ENCODE measurements at places on chromosomes 7 and 10.

DNA sequence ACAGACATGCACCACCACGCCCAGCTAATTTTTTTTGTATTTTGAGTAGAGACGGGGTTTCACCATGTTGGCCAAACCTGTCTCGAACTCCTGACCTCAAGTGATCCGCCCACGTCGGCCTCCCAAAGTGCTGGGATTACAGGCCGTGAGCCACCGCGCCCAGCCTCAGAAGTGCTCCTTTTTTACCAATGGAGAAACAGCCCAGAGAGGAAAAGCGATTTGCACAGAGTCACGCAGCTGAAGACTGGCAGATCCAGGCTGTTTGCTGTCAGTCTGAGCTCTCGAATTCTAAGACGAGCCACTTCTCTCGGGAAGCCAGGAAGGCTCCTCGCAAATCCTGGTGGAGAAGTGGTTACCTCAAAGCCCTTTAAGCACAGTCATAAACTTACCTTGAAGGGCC lies 57.4 kb upstream of the SDK1 start:
- DNase-seq, result no peak

- no peak for DNase-seq
These were observed 4.1 kb downstream of the VAX1 start for GRCh38 chr10:117134056-117134305.

GRCh38 chr10:76436981-76437380 lies 1005.6 kb downstream of the LRMDA start:
- no peak for DNase-seq

DNA sequence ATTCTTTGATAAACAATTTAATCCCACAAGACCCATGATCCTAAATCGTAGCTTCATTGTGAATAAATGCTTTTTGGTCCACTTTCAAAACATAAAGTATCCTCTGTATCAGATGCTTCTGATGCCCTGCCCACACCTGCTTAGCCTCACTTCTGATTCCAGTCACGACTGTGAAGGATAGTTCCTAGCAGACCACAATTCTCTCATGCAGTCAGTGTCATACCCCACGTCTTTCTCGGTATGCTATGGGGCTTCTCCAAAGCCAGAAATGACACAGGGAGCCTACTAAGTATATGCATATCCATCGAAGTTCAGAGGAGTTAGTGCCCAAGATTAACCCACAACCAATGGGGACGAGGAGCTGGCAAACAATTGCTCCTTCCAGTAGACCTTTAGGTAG lies 27.6 kb upstream of the CTNNA3 start:
- DNase-seq, result no peak

DNA sequence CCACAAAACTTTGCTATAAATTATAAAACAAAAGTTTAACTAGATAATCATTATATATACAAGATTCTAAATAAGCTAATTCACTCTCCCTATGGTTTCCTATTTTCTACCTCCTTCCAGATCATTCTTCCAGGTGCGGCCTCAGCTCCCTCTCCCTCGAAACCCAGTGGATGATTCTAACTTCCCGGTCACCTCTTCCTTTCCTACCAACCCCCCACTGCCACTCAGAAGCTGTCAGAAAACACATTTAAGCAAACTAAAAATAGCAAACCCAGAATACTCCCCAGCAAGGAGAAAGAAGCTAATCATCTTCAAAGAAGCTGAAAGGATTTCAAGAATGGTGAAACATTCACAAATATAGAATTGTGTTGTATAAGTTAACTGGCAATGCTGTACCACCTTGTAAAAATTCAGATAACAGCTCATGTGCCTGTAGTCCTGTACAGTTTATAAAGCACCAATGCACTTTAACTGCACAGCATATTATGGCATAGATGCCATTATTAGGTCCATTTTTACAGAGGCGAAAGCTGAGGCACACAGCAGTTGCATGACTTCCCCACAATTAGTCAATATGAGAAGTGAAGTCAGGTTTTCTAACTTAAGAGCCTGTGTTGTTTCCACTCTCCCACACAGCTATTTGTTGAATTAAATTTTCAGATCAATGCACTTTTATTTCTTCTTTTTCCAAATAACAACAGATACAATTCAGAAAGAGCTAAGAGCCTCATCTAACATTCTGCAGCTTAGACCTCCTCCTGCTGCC lies 13.7 kb upstream of the DNTT start:
- no peak for DNase-seq

GRCh38 chr10:84539216-84539615 lies 210.8 kb downstream of the CCSER2 start:
- no peak for DNase-seq

GRCh38 chr7:35820858-35821257 lies 20.0 kb downstream of the SEPTIN7 start:
- no peak for DNase-seq

GRCh38 chr7:43747328-43748105 lies 11.0 kb upstream of the BLVRA start:
- no peak for DNase-seq

GRCh38 chr10:77252380-77253146 lies 385.0 kb downstream of the KCNMA1 start:
- DNase-seq, result no peak

DNA sequence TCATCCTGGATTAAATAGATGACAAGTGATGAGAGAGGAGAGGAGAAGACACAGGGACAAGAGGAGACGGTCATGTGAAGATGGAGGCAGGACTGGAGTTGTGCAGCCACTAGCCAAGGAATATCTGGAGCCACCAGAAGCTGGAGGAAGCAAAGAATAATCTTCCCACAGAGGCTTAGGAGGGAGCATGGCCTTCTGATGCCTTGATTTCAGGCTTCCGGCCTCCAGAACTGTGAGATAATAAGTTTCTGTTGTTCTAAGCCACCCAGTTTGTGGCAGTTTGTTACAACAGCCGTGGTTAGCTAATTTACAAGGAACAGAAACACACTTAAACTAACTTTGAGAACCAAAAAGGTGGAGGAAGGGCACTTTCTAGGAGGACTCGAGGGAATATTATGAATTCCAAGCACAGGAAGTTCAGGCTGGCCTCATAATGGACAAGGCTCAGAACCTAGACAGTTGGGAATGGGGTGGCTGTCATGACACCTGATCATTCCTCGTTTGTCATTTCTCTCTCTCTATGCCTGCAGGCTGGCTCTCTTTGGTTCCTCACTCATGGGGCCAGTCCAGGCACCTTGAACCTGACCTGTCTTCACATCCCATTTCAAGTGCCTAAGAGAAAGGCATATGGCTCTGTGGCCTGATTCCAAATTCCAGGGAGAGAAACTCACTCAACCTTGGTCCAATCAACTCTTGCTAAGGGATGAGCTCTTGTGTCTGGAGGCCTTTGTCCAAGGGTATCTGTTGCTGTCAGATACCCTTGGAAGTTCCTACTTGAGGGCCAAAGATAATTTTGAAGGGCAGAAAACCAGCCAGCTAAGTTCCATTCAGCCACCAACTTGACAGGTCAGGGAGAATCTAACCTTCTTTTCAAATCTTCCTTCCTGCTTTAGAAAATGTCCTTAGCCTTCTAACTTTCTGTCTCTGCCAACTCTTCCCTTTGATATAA lies 33.5 kb upstream of the PDZD8 start:
- no peak for DNase-seq

DNA sequence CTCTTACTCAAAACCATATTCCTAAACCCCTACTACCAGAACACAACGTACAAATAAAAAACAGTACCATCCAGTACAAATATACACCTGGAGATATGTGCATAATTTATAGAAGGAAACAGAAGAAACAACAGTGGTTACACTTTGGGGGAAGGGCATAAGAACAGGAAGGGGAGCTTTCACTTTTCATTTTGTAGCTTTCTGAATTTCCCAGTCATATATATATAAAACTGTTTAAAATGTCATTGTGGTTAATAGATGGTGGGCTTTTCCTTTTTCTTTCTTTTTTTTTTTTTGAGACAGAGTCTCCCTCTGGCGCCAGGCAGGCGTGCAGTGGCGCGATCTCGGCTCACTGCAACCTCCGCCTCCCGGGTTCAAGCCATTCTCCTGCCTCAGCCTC lies 47.2 kb downstream of the MALSU1 start:
- no peak for DNase-seq

DNA sequence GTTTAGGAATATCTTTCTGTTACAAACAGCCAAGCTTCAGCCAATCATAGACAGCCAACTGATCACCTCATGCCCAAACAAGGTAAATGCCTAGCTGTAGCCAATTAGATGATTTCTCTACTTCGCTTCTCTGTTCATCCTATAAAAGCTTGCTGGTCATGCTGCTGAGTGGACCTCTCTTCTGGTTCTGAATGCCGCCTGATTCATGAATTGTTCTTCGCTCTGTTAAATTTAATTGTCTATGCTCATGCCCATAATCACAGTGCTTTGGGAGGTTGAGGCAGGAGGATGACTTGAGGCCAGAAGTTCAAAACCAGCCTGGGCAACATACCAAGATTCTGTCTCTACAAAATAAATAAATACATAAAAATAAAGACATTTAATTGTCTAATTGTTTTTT lies 698.1 kb upstream of the NRP1 start:
- DNase-seq, result no peak

Data from CD4-positive, CD25-positive, alpha-beta regulatory T cell (primary cell).